ENCODE measurements at places on chromosomes 2 and 18. TPM values are rescaled to one million over a fixed set of nuclear protein-coding genes. Genes with fewer than 3 reads are reported as not detected.

SP140 gene
- not detected for total RNA-seq

ARL6IP6 gene
- 20.3 TPM for total RNA-seq

GRCh38 chr2:128619471-128620325 lies 301.0 kb upstream of the HS6ST1 start:
- DNase-seq: no peak

DNA sequence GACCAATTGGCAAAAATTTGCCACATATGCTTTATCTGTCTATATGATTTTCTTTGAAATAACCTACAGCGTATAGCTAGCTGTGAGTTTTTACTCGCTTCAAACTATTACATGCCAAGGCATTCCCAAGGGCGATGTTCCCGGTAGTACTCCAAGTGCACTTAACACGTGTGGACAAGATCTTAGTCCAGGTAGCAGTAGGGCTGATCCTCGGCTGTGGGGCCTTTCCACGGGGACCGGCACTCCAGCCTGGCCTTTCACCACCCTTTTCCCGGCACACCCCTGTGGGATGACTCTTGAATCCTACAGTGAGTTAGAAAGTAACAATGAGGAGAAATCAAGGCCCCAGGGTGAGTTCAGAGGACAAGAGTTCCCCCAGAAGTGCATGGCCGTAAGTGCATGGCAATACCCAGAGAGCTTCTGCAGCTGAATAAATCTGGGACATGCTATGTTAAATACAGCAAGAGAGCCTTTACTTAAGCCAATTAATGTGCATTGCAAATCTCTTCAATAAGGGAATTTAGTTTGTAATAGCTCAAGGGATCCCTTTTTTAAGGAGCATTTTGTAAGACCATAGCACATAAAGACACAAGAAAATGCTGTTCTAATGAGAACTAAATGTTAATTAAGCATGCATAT lies 26.4 kb downstream of the CHMP1B start:
- DNase-seq: no peak

- DNase-seq: no peak
Measured at GRCh38 chr18:67513280-67513679, 3.2 kb downstream of the DSEL start.

- DNase-seq: no peak
Measured at GRCh38 chr2:43332653-43333052, 106.2 kb upstream of the ZFP36L2 start.

DNA sequence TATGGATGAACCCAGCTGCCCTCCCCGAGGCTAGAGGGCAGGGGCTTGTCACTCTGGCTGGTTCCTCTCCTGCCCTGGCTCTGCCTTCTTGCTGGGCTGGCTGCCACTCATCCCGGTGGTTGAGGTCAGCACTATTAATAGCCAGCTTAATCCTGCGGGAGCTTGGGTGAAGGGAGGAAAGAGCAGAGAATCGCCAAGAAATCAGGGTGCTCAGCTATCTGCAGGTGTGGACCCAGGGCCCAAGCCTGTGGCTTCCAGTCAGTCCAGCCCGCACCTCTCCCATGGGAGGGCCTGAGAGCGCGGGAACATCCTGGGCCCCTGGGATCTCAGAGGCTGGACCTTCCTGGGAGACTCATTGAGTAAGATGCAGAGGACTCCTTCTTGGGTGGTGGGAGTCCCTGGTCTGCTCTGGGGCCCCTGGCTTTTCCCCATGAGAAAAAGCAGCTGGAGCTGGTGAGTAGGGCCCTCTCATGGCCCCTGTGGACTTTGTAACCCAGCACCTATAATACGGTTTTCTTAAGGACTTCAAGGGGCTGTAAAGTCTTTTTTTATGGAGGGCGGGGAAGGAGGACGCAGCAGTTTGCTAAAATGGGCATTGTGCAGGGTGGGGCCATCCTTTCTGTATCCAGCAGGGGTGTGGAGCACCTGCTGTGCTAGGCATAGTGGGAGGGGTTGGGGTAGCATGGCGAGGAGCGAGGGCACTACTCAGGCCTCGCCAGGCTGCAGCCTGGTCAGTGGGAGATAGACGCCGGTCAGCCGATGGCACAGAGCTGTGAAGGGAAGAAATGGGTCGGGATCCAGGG lies 27.4 kb upstream of the CNNM3 start:
- DNase-seq: peak; percentile 11

DNA sequence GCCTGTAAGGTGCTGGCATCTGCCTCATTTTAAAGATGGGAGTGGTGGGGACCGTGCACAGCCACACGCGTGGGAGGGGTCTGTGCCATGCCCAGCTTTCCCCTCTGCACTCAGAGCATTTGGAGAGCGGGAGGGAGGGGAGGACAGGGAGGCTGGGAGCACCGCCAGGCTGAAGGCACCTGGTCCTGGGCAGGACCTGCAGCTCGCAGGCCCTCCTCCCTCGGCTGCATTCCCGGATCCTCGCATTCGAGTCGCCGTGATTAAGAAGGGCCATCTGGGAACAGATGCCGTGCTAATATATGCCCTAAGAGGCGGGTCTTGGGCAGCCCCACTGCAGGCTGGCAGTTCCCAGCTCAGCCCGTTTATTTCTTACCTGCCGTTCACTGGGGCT lies 84.0 kb downstream of the PTGR3 start:
- no peak for DNase-seq

DNA sequence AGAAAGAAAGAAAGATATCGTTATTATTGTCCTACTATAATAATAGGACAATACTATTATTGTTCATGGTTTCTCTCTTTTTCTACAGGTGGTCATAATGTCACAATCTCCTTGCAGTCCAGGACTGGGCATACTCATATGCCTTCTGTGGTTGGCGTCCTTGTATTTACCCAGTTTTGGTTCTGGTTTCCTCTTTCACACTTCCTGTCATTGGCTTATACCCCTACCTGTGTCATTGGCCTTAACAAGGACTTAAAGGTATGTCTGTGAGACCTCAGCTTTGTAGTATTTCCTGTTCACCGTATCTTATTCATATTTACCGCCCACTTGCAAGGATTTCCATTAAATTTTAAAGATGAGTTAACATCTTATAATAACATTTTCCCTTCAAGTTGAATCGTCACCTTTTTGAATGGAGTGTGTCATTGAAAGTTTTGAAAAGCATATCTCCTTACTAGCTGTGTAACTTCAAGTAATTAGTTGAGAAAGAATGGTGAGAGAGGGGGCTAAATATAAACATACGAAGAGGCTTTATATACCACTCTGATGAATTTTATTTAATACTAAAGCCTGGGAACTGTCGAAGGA lies 36.5 kb upstream of the HTR2B start:
- no peak for DNase-seq

DNA sequence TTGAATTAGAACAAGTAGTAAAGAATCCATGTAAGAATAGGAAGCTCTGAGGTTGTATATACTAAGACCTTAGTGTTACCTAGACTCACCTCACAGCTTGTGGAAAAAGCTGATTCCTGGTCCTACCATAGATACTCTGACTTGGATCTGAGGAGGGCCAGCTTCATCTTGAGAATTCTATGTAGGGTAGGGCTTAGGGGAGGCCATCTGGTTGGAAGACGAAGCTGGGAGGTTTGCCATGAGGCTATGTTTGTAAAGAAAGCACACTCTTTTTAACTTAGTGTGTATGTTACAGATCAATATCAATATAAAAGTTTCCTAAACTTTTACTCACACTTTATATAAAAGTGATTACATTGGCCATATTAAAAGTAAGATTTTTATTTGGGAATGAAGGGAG lies 77.1 kb upstream of the GALNT5 start:
- no peak for DNase-seq
